ENCODE measurements at places on chromosomes 16 and 17.

DNA sequence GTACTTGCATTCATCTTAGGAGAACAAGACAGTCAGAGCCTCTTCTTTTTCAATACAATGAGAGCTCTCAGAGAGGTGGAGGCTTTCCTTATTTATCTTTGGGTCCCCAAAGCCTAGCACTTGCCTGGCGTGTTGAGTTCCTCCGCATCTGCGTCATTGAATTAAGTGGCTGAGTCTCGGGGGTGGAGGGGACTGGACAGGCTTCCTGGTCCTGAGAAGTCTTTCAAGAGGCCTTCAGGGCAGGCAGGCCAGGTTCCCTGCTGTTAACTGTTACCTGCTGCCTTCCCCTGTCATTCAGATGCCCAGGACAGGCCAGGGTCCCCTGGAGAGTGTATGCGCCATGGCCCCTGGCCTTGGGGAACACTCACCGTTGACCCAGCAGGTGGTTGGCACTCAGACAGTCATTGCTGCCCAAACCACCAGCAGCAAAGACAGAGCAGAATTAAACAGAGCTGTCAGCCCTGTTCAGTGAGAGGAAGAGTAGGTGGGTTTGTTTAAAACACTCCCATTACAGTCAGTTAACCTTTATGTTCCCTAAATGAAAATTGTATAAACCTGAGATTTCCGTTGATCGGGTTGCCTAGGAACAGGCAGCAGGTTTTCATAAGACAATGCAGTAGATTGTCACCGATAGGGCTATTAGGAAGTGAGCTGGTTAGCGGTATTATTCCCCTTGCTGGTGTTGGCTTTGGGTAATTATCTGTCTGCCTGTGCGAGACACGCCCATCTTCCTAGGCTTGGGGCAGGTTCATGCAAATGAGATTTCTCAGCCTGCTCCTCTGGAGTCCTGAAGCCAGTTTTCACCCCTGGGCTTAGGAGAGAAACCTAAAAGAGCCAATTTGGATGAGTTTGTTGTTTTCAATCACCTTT, 132.7 kb downstream of the CCDC182 start:
- no peak for DNase-seq

- no peak for DNase-seq
Measured at GRCh38 chr16:10599626-10600025, 19.2 kb upstream of the EMP2 start.

- DNase-seq = peak; percentile 90
Measured at GRCh38 chr17:72976971-72977770, 115.3 kb downstream of the SLC39A11 start.

- no peak for DNase-seq
Measured at GRCh38 chr16:85441189-85441889, 171.8 kb upstream of the GSE1 start.

GRCh38 chr16:12753203-12754023, 50.3 kb downstream of the CPPED1 start:
- no peak for DNase-seq

DNA sequence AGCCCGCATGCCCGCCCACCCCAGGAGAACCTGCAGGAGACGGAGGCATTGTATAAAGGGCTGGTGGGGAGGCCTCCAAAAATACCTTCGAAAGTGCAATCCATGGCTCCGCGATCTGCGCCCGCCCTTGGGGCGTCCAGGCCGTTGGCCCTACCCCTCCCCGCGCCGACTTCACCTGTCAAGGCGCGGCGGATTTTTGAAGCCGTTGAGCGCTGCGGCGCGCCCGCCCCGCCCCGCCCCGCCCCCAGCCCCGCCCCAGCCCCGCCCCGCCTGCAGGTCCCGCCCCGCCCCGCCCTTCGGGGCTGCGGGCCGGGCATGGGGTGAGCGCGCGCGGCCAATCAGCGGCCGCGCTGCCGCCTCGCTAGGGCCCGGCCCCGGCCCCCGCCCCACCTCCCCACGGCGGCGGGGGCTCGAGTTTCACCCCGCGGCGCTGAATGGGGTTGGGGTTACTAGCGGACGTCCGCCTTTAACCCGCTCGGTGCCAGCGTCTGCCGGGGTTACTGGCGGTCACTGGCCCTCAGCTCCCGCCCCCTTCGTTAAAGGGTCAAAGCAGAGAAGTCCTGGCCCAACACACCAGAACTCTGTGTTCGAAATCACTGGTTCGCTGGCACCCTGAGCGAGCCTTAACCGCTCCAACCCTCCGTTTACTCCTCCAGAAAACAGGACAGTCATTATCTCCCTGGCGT, 13.2 kb downstream of the SREBF1 start:
- peak; percentile 98 for DNase-seq

DNA sequence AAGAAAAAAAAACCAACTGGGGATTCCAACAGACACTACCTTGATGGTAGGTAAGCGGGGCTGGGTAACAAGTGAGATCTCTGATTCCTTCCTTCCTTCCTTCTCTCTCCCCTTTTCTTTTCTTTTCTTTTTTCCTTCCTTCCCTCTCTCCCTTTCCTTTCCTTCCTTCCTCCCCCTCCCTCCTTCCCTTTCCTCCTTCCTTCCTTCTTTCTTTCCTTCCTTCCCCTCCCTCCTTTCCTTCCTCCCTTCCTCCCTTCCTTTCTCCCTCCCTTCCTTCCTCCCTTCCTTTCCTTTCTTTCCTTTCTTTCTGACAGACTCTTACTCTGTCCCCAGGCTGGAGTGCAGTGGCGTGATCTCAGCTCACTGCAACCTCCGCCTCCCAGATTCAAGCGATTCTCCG, 20.0 kb downstream of the OR2C1 start:
- no peak for DNase-seq

GRCh38 chr17:70369391-70369790, 200.1 kb downstream of the KCNJ2 start:
- DNase-seq = no peak

DNA sequence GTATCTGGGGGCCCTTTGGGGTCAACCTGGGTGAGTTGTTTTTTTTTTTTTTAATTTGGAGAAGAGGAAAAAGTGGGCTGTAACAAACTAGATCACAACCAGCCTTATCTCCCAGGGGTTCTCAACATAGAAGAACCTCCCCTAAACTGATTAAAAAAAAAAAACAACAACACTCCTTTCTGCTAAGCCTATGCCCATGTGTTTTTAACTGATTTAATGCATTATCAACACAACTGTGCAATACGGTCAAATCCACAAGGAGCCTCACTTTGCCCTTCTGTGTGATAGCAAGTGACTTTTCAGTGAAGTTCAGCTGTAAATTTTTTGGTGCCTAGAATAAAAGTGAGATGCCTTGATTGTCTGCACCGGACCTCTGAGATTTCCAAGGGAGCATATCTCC, 646 bp downstream of the MYH11 start:
- DNase-seq = no peak

GRCh38 chr17:3712811-3713463, 10.8 kb upstream of the HASPIN start:
- DNase-seq = no peak

GRCh38 chr16:22721511-22722100, 92.4 kb upstream of the HS3ST2 start:
- DNase-seq = no peak

DNA sequence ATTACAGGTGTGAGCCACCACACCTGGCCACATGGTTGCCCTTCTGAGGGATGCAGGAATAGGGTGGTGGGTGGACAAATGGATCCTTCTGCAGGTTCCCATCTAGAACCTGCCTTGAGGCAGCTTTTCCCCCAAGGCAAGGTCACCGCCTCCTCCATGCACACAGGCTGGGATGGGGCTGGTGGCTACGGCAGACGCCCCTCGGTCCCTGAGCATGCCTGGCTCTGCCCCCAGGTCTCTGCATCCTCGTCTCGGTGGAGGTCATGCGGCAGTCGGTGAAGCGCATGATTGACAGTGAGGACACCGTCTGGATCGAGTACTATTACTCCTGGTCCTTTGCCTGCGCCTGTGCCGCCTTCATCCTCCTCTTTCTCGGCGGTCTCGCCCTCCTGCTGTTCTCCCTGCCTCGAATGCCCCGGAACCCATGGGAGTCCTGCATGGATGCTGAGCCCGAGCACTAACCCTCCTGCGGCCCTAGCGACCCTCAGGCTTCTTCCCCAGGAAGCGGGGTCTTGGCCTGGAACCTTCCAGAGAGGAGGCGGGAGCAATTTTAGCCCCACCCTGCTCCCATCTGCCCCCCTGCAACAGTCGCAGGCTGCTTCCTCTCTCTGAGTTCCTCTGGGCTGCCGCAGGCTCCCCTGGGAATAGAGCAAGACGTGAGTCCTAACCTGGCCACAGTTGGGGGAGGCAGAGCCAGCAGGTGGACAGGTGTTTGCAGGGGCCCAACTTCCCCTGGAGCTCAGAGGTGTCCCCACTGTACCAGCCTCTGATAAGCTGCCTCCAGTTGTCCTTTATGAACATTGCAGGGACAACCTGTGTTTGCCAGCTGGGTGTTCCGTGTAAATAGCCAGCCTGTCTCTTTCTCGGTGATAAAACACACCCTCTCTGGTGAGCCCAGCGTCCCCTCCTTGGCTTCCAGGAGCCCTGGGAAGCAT, 11.7 kb downstream of the CACNG1 start:
- no peak for DNase-seq

- no peak for DNase-seq
Measured at GRCh38 chr16:21277045-21277926, 804 bp downstream of the CRYM start.

DNA sequence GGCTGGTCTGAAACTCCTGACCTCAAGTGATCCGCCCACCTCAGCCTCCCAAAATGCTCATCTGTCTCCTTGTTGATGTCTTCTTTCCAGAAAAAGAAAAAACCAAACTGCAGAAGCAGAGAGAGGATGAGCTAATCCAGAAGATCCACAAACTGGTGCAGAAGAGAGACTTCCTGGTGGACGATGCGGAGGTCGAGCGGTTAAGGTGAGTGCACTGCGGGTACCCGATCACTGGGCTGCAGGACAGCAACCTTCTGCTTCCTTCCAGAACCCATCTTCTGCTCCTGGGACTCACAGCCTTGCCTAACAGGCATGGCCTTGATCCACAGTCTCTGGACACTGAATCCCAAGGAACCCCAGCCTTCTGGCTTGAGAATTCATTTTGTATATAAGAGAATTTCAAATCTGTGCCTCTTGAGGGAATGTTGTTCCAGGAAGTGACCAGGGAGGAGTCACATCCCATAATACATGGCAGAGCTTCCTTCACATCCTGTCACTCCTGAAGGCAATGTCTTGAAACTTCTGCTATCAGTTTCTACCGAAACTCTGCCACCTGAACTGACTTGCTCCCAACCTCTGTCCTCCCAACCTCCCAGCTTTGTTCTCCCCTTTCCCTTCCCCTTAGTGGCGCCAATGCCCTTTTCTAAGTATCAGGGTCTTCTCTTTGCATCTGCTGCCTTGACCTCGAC, 61.7 kb downstream of the MARF1 start:
- no peak for DNase-seq

- no peak for DNase-seq
Measured at GRCh38 chr17:80979547-80980378, 11.9 kb upstream of the CHMP6 start.

DNA sequence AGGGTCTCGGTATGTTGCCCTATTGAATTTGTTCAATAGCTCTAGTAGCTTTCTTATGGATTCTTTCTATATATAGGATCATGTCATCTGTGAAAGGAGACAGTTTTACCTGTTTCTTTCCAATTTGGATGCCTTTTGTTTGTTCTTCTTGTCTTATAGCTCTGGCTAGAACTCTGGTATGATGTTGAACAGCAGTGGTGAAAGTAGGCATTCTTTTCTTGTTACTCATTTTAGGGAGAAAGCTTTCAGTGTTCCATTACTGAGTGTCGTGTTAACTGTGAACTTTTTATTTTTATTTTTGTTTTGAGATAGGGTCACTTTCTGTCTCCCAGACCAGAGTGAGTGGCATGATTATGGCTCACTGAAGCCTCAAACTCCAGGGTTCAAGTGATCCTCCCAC, 21.2 kb downstream of the EFCAB5 start:
- no peak for DNase-seq

DNA sequence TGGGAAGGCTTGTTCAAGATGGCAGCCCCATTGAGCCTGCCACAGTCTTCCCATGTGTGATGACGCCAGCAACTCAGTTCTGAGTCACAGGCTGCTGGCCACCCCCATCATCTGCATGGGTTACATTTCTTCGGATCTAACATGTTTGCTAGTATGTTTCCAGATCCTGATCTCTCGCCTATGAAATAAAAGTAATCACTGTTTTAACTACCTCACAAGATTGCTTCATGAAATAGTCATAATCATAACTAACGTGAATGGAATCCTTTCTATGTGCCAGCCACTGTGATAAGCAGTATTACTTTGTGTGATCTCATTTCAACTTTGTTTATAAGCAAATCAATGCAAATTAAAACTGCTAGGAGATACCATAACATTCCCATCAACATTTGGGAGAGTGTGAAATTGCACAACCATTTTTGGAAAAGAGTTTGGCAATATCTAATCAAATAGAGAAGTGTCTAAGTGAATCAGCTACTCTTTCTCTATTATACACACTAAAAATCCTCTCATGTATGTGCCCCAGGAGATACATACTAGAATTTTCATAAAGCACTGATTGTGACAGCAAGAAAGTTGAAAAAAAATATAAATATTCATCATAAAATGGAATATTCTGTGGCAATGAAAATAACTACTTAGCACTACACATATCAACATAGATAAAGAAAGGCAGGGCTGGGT, 300.2 kb upstream of the IRX5 start:
- no peak for DNase-seq

GRCh38 chr16:67654403-67654911, 5.6 kb downstream of the ACD start:
- DNase-seq = no peak

GRCh38 chr16:4303973-4304372, 11.9 kb upstream of the GLIS2 start:
- no peak for DNase-seq

DNA sequence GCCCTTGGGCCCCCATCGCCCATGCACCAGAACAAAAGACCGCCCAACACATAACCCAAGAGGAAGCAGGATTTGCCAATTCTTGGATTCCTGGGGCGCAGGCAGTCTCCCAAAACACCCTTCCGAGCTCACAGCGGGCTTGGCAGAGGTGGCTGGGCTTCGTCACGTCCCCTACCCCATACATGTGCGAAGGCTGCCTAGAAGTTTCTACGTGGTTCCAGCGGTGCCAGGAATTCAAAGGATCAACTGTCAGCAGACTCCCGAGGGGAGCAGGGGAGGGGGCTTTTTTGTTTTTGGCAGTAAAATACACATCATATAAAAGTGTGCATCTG, 80.8 kb upstream of the PLCG2 start:
- no peak for DNase-seq

- no peak for DNase-seq
Measured at GRCh38 chr16:59635674-59636073, 901.6 kb upstream of the GOT2 start.

DNA sequence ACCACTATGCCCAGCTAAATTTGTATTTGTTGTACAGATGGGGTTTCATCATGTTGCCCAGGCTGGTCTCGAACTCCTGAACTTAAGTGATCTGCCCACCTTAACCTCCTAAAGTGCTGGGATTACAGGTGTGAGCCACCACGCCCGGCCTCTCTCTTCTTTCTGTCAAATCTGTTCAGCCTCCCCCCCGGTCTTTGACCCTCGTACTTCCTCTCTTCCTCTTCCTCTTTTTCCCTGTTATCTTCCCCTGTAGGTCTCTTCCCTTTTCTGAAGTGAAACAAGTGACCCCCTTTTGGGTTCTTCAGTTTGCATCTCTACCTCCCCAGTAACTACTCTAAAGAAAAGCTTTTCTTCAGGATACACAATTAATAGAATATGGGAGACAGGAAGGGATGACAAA, 31.7 kb upstream of the DHX40 start:
- DNase-seq = no peak

Measured in hepatic stellate cell (primary cell).